ENCODE measurements at places on chromosomes 7 and 10. TPM values are rescaled to one million over a fixed set of nuclear protein-coding genes. Genes with fewer than 3 reads are reported as not detected.

DNA sequence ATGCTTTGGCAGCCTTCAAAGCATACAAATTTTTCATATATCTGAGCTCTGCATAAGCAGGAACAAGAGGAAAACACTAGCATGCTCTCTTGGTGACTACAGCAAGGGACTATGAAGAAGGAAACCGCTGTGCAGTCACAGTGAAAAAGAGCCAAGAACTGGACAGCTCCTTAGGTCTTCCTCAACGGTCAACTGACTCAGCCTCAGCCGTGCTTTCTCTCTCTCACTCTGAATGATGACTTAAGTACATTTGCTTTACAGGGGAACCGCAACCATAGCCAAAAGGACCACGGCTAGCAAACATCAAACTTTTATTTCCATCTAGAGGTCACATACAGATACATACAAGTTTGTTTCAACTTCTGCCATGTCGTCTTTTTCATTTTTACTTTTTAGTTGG is 69.9 kb downstream of the HYCC1 start:
- peaks cover 37% of the 10 kb centered on the region for H3K36me3 ChIP-seq
- no peaks in the 10 kb centered on the region for H3K27me3 ChIP-seq
- H3K4me3 ChIP-seq, result no peak overlapping the region
- H3K27ac ChIP-seq, result no peak overlapping the region
- peak; percentile 60 for DNase-seq

PRLHR gene
- not detected for total RNA-seq

DNA sequence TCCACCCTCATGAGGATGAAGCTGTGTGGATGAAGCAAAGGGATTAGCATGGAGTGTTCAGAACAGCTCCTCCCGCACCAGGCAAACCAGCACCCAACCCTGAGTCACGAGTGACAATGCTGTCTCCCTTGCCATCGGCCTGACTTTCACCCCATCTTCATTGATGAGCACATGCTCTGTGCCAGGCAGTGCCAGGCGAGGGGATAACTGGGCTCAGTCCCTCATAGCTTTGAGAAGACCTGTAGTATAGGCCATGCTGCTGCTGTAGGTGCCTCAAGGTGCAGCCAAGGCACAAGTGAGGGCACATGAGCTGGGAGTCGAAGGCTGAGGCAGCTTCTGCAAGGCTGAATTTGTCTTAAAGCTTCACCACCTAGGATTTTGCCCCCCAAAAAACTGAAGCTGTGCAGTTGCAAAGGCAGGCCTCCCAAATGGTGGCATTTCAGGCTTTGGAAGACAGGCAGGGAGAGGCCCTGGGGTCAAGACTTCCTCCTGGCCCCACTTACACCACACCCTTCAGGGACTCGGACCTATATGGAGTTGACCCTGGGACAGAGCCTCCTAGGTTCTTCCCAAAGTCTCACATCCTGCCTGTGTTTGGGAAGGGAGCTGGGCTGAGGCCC is 54.2 kb upstream of the GDF10 start:
- no peak overlapping the region for H3K4me3 ChIP-seq
- H3K27me3 ChIP-seq, result peaks cover 4% of the 10 kb centered on the region
- no peak overlapping the region for H3K27ac ChIP-seq
- no peaks in the 10 kb centered on the region for H3K36me3 ChIP-seq

DNA sequence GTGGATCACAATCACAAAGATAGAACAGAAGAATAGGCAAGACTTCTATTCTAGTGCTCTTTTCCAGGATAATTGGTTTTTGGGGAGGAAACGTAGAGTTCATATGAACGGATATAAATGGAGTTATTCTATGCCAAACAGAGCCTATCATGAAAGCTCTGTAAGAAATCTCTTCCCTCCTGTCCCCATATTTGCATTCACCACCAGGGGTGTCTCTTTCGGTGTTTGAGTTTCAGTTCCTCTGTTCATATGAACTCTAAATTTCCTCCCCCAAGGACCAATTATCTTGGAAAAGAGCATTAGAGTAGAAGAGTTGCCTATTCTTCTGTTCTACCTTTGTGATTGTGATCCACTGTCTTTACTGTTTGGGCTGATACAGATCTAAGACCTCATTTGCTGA is 48.3 kb upstream of the CDC14C start:
- H3K4me3 ChIP-seq, result no peak overlapping the region
- no peaks in the 10 kb centered on the region for H3K4me1 ChIP-seq
- H3K27ac ChIP-seq, result no peak overlapping the region
- no peak for DNase-seq

POLR1F gene
- total RNA-seq, result 15.9 TPM

GRCh38 chr7:123154231-123154860 is 45.4 kb downstream of the SLC13A1 start:
- H3K27ac ChIP-seq, result no peak overlapping the region
- no peak overlapping the region for H3K4me3 ChIP-seq
- no peaks in the 10 kb centered on the region for H3K36me3 ChIP-seq
- H3K27me3 ChIP-seq, result no peaks in the 10 kb centered on the region
- no peaks in the 10 kb centered on the region for H3K4me1 ChIP-seq
- DNase-seq, result peak; percentile 77

- H3K27ac ChIP-seq, result no peak overlapping the region
- no peak overlapping the region for H3K4me3 ChIP-seq
- no peaks in the 10 kb centered on the region for H3K36me3 ChIP-seq
- no peaks in the 10 kb centered on the region for H3K4me1 ChIP-seq
These were observed 95.3 kb downstream of the SEC61G start for GRCh38 chr7:54663603-54664234.

DNA sequence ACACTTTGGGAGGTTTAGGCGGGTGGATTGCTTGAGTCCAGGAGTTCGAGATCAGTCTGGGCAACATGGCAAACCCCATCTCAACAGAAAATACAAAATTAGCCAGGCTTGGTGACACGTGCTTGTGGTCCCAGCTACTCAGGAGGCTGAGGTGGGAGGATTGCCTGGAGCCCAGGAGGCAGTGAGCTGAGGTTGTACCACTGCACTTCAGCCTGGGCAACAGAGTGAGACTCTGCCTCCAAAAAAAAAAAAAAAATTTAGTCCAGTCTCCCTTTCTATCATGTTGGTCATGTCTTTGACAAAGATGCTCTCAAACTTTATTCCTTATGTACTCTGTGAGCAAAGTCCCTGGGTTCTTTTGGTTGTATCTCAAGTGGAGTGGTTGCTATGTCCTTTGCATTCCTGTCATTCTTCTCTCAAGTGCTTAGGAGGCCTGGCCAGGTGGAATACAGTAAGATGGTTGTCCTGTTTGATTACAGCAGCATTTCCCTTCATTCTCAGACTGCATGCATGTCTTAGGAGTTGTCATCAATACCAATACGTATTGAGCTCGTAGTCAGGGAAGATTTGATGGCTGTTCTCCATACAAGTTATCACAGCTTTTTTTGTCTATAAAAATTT is 85.7 kb downstream of the MMRN2 start:
- DNase-seq, result no peak
- no peaks in the 10 kb centered on the region for H3K27me3 ChIP-seq
- H3K4me1 ChIP-seq, result peaks cover 3% of the 10 kb centered on the region

LDB3 gene
- under 0.01 TPM for total RNA-seq

DNA sequence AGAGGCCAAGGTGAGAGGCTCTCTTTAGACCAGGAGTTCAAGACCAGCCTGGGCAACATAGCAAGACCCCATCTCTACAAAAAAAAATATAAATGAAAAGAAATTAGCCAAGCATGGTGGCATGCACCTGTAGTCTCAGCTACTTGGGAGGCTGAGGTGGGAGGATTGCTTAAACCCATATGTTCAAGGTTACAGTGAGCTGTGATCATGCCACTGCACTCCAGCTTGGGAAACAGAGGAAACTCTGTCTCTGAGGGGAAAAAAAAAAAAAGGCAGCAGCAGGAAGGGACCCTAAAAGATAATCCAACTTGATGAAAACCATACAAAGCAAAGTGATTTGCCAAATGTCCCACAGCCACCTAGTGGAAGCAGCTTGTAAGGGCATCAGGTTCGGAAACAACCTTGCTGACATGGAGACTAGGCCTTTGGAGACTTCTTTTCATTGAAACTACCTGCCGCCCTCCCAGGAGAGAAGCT is 15.6 kb upstream of the PBLD start:
- no peaks in the 10 kb centered on the region for H3K27me3 ChIP-seq
- H3K4me3 ChIP-seq, result no peak overlapping the region
- H3K27ac ChIP-seq, result no peak overlapping the region

DNA sequence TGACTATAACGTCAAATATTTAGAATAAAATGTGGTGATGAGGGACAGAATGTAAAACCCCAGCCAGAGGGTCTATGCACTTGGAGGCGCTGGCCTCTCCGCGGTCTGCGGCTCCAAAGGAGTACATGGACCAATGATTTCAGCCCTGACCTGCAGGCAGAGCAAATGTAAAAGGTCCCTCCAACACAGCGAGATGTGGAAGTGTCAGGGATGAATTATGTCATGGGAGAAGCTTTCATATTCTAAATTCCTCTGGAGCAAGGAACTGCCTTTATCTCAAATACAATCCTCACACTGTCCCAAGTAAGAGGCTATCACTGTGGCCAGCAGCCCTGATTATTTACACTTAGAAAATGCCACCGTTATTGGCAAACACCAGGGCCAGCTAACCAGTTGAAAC is 139.4 kb downstream of the GFRA1 start:
- no peak for DNase-seq
- no peaks in the 10 kb centered on the region for H3K36me3 ChIP-seq
- H3K4me1 ChIP-seq, result no peaks in the 10 kb centered on the region

ASB10 gene
- total RNA-seq, result not detected

GRCh38 chr7:106598663-106599342 is 62.2 kb downstream of the CCDC71L start:
- peak overlapping the region; percentile 70 for H3K4me3 ChIP-seq
- no peaks in the 10 kb centered on the region for H3K27me3 ChIP-seq
- H3K27ac ChIP-seq, result no peak overlapping the region
- peaks cover 8% of the 10 kb centered on the region for H3K4me1 ChIP-seq
- DNase-seq, result peak; percentile 70

- H3K4me1 ChIP-seq, result peaks cover 72% of the 10 kb centered on the region
- H3K4me3 ChIP-seq, result peak overlapping the region; percentile 37
- peak; percentile 93 for DNase-seq
- peak overlapping the region; percentile 63 for H3K27ac ChIP-seq
- peaks cover 10% of the 10 kb centered on the region for H3K36me3 ChIP-seq
These were observed 22.2 kb downstream of the MKX start for GRCh38 chr10:27723436-27723835.

- no peak for DNase-seq
- peak overlapping the region; percentile 70 for H3K4me3 ChIP-seq
- peaks cover 25% of the 10 kb centered on the region for H3K27me3 ChIP-seq
- H3K36me3 ChIP-seq, result no peaks in the 10 kb centered on the region
- H3K4me1 ChIP-seq, result no peaks in the 10 kb centered on the region
These were observed 1.6 kb downstream of the HOXA13 start for GRCh38 chr7:27198138-27198841.

CACUL1 gene
- total RNA-seq, result 14.8 TPM

DNA sequence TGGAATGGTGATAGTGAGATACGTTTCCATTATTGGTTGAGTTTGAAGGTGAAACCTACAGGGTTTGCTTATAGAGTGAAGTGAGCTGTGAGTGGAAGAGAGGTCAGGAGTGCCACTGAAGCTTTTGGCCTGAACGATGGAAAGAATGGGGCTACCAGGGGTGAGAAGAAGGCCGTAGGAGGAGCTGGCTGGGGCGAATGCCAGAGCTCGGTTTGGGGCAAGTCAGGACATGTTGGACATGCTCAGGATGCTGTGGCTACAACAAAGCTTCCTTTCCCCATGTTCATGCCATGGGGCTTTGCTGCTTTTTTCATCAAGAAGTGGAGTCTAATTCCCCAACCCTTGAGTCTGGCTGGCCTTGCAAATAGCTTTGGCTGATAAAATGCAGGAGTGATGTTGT is 253.7 kb downstream of the GLRX3 start:
- no peaks in the 10 kb centered on the region for H3K36me3 ChIP-seq
- no peak overlapping the region for H3K27ac ChIP-seq
- H3K27me3 ChIP-seq, result no peaks in the 10 kb centered on the region
- DNase-seq, result no peak
- no peak overlapping the region for H3K4me3 ChIP-seq

DNA sequence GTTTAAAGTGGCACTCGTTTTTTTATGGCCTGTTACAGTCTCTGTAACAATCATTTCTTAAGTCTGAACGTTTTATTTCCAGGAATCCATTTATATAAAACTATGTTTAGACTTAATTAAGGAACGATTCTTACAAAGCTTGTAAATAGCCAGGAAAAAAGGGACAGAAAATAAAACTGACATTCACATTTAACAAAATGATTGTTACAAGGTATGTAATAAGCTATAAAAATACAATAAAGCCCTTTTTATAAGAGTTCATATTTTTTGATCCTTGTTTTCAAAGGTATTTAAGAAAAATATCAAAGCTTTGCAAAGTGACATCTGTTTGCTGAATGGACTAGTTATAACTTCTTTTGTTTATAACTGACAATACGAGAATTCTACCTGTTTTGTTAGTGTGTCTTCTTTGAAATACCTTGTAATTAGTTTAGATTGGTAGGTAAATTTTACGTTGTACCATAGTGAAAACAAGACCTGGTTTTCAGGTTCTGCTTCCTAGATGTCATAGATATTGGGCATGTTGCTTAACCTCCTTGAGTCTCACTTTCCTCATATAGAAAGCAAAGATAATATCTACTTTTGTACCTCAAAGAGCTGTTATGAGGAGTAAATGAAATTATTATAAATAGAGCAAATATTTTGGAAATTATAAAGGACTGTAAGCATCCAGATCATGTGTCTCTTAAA is 25.8 kb downstream of the BTRC start:
- no peaks in the 10 kb centered on the region for H3K36me3 ChIP-seq
- no peak for DNase-seq
- H3K27ac ChIP-seq, result no peak overlapping the region
- no peaks in the 10 kb centered on the region for H3K27me3 ChIP-seq

GRCh38 chr10:119319161-119319919 is 112.0 kb downstream of the GRK5 start:
- no peak overlapping the region for H3K4me3 ChIP-seq
- H3K27me3 ChIP-seq, result no peaks in the 10 kb centered on the region
- peaks cover 38% of the 10 kb centered on the region for H3K4me1 ChIP-seq
- no peak overlapping the region for H3K27ac ChIP-seq

GRCh38 chr10:94630017-94630688 is 53.4 kb upstream of the CYP2C18 start:
- H3K4me3 ChIP-seq, result no peak overlapping the region
- peak; percentile 42 for DNase-seq
- no peak overlapping the region for H3K27ac ChIP-seq

GRCh38 chr10:74500816-74501215 is 325.6 kb upstream of the KAT6B start:
- no peaks in the 10 kb centered on the region for H3K36me3 ChIP-seq
- H3K4me3 ChIP-seq, result peak overlapping the region; percentile 35
- DNase-seq, result peak; percentile 50
- H3K4me1 ChIP-seq, result peaks cover 42% of the 10 kb centered on the region
- H3K27ac ChIP-seq, result peak overlapping the region; percentile 26

DNA sequence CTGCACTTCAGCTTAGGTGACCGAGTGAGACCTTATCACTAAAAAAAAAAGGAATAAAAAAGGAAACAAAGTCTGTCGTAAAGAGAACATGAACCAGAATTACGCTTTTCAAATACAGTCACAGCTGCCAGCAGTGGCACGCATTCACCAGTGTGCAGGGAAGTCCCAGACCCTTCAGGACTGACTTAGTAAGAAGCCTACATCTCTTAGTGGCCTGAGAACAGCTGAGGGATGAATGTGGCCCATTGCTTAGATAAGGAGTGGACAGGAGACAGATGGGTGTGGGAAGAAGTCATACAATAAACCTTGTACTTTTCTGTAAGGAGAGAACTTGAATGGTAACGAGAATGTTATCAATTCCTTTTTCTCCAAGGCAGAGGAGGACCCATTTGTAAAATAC is 178.5 kb downstream of the JCAD start:
- no peak for DNase-seq
- no peaks in the 10 kb centered on the region for H3K4me1 ChIP-seq
- H3K36me3 ChIP-seq, result no peaks in the 10 kb centered on the region

CLDN12 gene
- 35.6 TPM for total RNA-seq

All from GM23248 (cell line).